ENCODE measurements at places on chromosomes 1 and 21.

DNA sequence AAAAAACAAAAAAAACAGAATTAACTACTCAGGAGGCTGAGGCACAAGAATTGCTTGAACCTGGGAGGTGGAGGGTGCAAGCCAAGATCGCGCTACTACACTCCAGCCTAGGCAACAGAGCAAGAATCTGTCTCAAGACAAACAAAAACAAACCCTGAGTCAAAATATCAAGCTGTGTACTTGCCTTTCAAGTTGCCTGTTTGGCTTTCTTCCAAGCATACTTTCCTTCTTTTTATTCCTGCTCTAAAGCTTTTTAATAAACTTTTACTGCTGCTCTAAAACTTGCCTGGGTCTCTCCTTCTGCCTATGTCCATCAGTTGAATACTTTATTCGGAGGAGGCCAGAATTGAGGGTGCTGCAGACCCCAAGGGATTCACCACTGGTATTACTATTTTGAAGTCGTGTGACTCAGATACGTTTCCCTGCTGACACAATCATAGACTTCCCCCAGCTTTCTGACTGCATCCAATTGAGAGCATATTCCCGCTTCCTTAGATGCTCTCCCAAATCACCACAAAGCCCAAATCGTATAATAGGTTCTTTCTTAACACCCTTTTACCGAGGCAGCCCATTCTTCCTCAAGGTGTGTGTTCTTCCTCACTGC, 3.5 kb upstream of the ACBD6 start:
- no peak for DNase-seq

GRCh38 chr1:87927391-87928280, 599.0 kb downstream of the LMO4 start:
- no peak for DNase-seq

GRCh38 chr1:173532237-173532636, 55.1 kb downstream of the PRDX6 start:
- DNase-seq = no peak

DNA sequence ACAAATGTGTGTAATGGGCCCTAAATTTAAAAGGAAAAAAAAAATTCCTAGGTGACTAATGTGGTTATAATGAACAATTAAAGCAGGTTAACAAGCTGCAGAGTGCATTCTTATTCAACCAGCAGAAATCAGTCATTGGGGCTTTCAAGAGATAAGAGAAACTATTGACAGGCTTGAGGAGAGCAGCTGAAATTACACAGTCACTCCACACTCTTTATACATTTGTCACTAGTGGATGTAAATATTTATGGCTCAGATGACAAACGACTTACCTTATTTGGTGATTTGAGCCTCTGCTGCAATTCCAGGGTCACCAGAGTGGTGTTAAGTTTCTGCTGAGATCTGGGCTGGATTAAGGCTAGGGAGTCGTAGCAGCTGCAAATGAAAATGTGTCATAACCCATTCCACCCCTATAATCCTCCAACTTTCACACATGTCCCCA, 896.3 kb downstream of the TTLL7 start:
- no peak for DNase-seq

- DNase-seq = no peak
These were observed 50.1 kb downstream of the RASAL2 start for GRCh38 chr1:178143730-178144690.

GRCh38 chr1:69504730-69505252, 62.9 kb upstream of the LRRC7 start:
- DNase-seq = no peak

Measured in T47D (cell line).